SJCRH30 (cell line): ENCODE measurements at places on chromosomes 1 and 21.
A peak's percentile ranks its signal among the peaks of the same experiment; 100 is the strongest.

GRCh38 chr1:16677552-16678431, 11.0 kb upstream of the RNU1-3 start:
- DNase-seq: peak; percentile 83
- H3K27me3 ChIP-seq: no peaks in the 10 kb centered on the region
- no peak overlapping the region for H3K4me3 ChIP-seq
- H3K36me3 ChIP-seq: no peaks in the 10 kb centered on the region

- H3K4me3 ChIP-seq: no peak overlapping the region
- H3K27me3 ChIP-seq: no peaks in the 10 kb centered on the region
- no peak overlapping the region for H3K27ac ChIP-seq
- peaks cover 5% of the 10 kb centered on the region for H3K4me1 ChIP-seq
Measured at GRCh38 chr1:89900791-89901708, 80.2 kb downstream of the LRRC8D start.

GRCh38 chr1:29679316-29679715, 443.0 kb downstream of the PTPRU start:
- peaks cover 31% of the 10 kb centered on the region for H3K4me1 ChIP-seq
- H3K27me3 ChIP-seq: no peaks in the 10 kb centered on the region
- H3K4me3 ChIP-seq: no peak overlapping the region
- H3K36me3 ChIP-seq: no peaks in the 10 kb centered on the region

GRCh38 chr1:154529308-154529707, 27.1 kb upstream of the SHE start:
- no peaks in the 10 kb centered on the region for H3K36me3 ChIP-seq
- H3K4me3 ChIP-seq: no peak overlapping the region
- no peak for DNase-seq
- no peak overlapping the region for H3K27ac ChIP-seq

DNA sequence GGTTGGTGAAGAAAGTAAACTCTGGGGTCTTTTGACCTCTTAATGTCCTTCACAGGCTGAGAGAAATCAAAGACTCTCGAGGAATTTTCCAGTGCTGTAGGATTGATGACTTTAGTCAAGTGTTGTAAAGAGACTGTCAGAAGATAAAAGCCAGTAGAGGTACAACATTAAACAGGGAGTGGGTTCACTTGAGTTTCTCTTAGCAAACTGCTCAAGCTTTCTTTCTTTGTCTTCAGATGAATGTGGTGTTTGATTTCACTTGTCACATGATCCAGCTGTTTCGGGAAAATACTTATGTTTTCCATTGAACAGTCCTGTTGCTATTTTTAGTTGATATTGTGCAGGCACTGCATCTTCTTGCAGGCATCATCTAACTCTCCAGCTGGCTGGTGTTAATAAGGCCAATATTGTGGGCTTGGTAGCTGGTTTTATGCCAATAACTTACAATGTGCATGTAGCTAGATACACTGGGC, 45.6 kb downstream of the XCL2 start:
- H3K4me1 ChIP-seq: peaks cover 12% of the 10 kb centered on the region
- no peaks in the 10 kb centered on the region for H3K36me3 ChIP-seq
- peak overlapping the region; percentile 40 for H3K27ac ChIP-seq
- peak; percentile 59 for DNase-seq
- no peaks in the 10 kb centered on the region for H3K27me3 ChIP-seq

DNA sequence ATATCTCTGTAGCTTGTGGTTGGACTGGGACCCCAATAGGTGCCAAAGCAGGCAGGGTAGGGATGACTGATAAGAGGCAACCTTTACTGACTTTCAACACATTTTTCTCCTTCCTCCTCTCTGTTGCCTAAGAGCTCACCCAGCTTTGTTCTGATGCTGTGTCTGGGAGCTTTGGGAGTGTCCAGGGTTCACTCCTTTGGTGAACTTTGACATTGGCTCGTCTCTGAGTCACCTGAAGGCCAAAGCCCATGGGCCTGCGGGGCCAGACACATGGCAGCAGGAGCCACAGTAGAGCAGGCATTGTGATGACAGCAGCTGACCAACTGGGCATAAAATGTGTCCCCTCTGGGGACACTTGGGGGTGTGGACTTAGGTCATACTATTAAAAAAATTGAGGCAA, 99.5 kb upstream of the ZNF644 start:
- no peak overlapping the region for H3K27ac ChIP-seq
- H3K36me3 ChIP-seq: no peaks in the 10 kb centered on the region
- 0 out of 2 replicates have a peak, but pooled peaks cover 14% of the 10 kb centered on the region for H3K4me1 ChIP-seq
- H3K4me3 ChIP-seq: no peak overlapping the region

GRCh38 chr1:9331016-9331415, 38.3 kb downstream of the SPSB1 start:
- no peak overlapping the region for H3K27ac ChIP-seq
- H3K36me3 ChIP-seq: no peaks in the 10 kb centered on the region
- no peak for DNase-seq
- H3K27me3 ChIP-seq: peaks cover 33% of the 10 kb centered on the region
- H3K4me1 ChIP-seq: peaks cover 4% of the 10 kb centered on the region; the same call in 1 of the 2 replicates
- H3K4me3 ChIP-seq: no peak overlapping the region

DNA sequence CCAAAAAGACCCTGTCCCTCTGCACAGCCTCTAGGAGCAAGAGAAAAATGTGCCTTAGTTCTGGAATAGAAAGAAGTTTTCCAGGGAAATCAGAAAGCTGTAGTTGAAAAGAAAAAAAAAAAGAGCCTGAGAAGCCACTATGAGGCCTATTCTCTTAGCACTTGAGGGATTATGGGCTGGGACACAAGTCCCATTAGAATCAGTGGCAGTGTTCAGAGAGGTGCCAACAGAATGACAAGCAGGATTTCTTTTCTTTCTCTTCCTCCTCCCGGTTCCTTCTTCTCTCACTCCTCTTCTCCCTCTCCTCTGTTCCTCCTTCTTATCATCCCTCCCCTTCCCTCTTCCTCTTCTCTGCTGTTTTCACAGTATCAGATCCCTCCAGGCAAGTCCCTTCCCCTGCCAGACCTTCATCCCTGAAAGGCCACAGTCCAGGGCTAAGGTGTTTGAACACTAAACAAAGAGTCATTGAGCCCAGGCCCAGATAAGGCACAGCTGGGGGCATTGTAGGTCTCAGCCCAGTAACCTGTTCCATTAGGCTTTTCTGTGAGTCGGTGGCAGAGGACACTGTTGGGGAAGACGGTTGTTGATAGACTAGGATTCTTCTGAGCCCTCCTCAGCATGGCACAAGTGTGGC, 64.7 kb upstream of the LPGAT1 start:
- peaks cover 8% of the 10 kb centered on the region for H3K4me1 ChIP-seq
- H3K27ac ChIP-seq: no peak overlapping the region
- H3K27me3 ChIP-seq: no peaks in the 10 kb centered on the region
- no peak overlapping the region for H3K4me3 ChIP-seq
- H3K36me3 ChIP-seq: no peaks in the 10 kb centered on the region

DNA sequence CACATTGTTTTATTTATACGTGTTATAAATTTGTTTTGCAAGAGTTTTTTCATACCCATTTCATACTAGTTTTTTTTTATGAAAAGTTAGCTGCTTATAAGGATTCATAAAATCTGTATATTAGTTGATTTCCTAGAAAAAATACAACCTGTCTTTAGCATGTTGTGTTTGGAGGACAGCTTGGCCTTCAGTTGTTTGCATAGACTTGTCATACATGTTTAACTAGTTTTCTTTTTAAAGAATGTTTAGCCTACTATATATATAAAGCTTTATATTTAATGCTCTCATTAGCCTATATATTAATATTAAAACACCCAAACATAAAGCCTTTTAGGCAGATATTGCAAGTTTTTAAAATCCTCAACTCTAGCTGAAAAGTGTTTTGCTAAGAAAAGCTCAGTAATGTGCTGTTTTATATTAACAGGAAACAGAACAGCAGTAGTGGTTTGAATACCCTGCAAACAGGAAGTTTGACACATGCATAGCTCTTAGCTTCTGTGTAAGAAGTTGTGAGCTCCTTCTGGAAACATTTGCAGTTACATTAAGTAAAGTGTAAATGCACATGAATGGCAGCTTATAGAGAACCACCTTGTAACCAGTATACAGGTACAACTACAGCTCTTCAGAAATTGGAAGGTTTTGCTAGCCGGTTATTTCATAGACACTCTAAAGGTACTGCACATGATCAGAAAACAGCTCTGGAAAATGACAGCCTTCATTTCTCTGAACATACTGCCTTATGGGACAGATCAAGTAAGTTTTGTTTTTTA, at the start of gene PRKACB:
PRKACB (plus strand) TSS at position 476 of the 770 bp plus-strand sequence; CDS start at position 567, 91 bp downstream.
- no peaks in the 10 kb centered on the region for H3K27me3 ChIP-seq
- no peaks in the 10 kb centered on the region for H3K4me1 ChIP-seq
- DNase-seq: no peak
- no peak within 1 kb of the TSS for H3K4me3 ChIP-seq
- no peak within 1 kb of the TSS for H3K27ac ChIP-seq

GRCh38 chr1:91791103-91791502, 94.8 kb downstream of the TGFBR3 start:
- no peaks in the 10 kb centered on the region for H3K27me3 ChIP-seq
- no peak overlapping the region for H3K4me3 ChIP-seq
- H3K4me1 ChIP-seq: peaks cover 36% of the 10 kb centered on the region

DNA sequence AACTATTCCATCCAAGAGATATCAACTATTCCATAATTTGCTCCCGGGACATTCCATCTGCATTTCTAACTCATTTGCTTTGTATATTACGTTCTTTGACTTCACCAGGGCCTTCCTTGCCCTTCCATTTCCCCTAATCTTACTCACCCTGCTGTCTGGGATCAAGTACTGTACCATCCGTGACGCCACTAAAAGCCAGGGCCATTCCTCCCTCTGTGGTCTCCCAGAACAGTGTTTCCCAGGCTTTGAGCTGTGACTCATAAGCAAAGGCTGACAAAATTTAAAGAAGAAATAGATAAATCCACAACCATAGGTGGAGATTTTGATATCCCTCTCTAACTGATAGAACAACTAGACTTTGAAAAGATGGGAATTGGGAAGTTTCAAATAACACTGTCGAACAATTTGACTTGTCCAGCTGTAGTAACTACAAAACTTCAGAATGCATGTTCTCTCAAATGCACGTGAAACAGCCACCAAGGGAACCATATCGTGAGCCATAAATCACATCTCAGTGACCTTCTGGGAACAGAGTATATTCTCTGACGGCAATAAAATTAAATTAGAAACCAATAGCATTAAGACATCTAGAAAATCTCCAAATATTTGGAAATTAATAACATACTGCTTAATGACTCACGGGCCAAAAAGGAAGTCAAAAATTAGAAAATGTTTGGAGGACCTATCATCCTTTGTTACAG, 501.0 kb downstream of the SETD4 start:
- DNase-seq: peak; percentile 66
- peak overlapping the region; percentile 86 for H3K27ac ChIP-seq

DNA sequence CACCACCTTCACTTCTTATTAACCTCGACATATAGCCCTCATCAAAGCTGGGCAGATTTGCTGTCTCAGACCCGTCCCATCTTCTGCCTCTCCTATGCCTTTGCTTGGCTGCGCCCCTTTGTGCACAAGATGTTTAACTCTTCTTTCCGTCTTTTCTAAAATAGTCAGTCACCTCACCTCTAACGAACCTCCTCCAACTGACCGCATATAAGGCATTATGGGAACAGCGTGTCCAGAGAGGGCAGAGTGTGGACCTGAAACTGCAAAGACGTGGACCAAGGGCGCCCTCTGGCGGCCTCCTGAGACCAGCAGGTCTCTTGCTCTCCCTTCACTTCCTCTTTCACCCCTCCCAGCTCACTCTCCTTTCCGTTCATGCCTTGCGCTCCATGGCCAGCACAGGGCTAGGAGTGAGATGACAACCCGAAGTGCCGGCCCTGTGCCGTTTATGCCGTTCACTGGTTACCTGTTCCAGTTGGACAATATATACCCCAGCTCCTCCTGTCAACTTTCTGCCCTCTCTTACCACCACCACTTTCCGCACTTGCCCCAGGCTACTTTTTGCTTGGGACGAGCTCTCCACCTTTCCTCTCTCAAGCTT, 2.5 kb upstream of the METTL25B start:
- peaks cover 37% of the 10 kb centered on the region for H3K36me3 ChIP-seq
- peak overlapping the region; percentile 11 for H3K4me3 ChIP-seq
- H3K27ac ChIP-seq: no peak overlapping the region

- H3K4me3 ChIP-seq: no peak overlapping the region
- H3K27ac ChIP-seq: no peak overlapping the region
- no peaks in the 10 kb centered on the region for H3K4me1 ChIP-seq
- no peak for DNase-seq
- H3K36me3 ChIP-seq: no peaks in the 10 kb centered on the region
Measured at GRCh38 chr1:24541711-24542346, 14.1 kb upstream of the NCMAP start.

DNA sequence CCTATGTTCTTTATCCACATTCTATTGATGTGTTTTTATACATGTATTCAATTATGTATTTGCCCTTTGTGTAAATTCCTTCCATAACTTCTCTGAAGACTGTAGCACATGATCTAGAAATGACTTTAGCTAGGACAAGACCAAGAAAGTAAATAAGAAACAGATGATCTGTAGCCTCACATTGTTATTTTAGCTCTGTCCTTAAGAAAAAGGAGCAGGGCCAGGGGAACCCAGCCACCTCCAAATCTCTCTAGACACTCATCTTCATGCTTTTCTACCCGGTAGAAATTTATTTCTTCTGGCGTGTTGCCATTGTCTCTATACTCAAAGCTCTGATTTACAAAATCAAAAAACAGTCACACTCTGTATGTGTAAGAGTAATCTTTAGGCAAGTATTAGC, 27.1 kb downstream of the CDC7 start:
- no peak for DNase-seq
- no peak overlapping the region for H3K4me3 ChIP-seq
- no peak overlapping the region for H3K27ac ChIP-seq
- no peaks in the 10 kb centered on the region for H3K4me1 ChIP-seq
- no peaks in the 10 kb centered on the region for H3K27me3 ChIP-seq

GRCh38 chr1:112325504-112325903, 70.5 kb upstream of the CTTNBP2NL start:
- H3K4me3 ChIP-seq: no peak overlapping the region
- peak overlapping the region; percentile 36 for H3K27ac ChIP-seq
- DNase-seq: peak; percentile 73
- no peaks in the 10 kb centered on the region for H3K27me3 ChIP-seq
- H3K36me3 ChIP-seq: no peaks in the 10 kb centered on the region
- H3K4me1 ChIP-seq: peaks cover 26% of the 10 kb centered on the region; the same call in 1 of the 2 replicates

DNA sequence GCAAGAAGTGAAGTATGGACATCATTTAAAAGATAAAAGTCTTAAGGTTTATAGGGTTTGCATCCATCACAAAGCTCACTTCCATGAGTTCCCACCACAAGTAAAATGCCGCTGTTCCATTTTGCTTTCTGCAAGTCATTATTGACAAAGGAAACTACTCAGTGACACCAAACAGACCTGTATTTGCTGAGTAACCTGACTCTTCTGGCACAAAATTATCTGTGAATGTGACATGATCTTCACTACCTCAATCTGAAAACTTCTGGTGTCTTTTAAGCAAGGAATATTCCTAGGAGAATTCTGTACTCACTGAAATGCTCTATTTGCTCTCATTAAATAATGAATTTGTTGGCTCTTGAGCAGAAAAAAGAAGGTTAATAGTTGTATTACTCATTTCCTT, 1077.4 kb upstream of the ADGRL4 start:
- H3K4me1 ChIP-seq: no peaks in the 10 kb centered on the region
- H3K27ac ChIP-seq: no peak overlapping the region
- DNase-seq: no peak
- H3K4me3 ChIP-seq: no peak overlapping the region
- H3K36me3 ChIP-seq: no peaks in the 10 kb centered on the region

- no peak overlapping the region for H3K4me3 ChIP-seq
- H3K4me1 ChIP-seq: peaks cover 11% of the 10 kb centered on the region
- H3K36me3 ChIP-seq: no peaks in the 10 kb centered on the region
- DNase-seq: no peak
- no peak overlapping the region for H3K27ac ChIP-seq
- H3K27me3 ChIP-seq: no peaks in the 10 kb centered on the region
Measured at GRCh38 chr1:109255678-109256077, 6.3 kb downstream of the CELSR2 start.

- H3K4me3 ChIP-seq: no peak overlapping the region
- H3K27me3 ChIP-seq: no peaks in the 10 kb centered on the region
- H3K4me1 ChIP-seq: no peaks in the 10 kb centered on the region
- H3K27ac ChIP-seq: no peak overlapping the region
Measured at GRCh38 chr1:207822602-207823451, 71.0 kb downstream of the CD46 start.
